Left colon (tissue), 2 donors: ENCODE measurements at places on chromosomes 4 and X. TPM values are rescaled to one million over a fixed set of nuclear protein-coding genes. Genes with fewer than 3 reads are reported as not detected.

GRCh38 chrX:113274345-113274744, 433.7 kb upstream of the AMOT start:
- no peak for DNase-seq

DACH2 gene
- not detected for total RNA-seq

GRCh38 chr4:152935631-152936445, at the start of gene FHDC1:
FHDC1 (plus strand) TSS chr4:152936323; CDS start chr4:152943058, 6,735 bp downstream.
- DNase-seq = peak; percentile 87

DNA sequence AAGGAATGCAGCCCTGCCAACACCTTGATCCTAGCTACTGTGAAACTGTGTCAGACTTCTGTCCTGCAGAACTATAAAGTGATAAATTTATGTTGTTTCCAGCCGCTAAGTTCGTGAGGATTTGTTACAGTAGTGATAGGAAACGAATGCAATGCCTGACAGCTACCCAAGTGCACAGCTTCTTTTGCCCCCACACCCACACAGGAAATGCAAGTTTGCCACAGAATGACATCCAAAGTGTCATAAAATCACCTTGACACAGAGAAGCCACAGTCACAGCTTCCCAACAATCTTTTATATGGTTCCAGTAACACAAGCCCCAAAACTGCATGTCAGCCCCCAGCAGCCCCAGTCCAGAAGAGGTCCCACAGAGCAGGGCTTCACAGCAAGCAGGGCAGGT, 216.9 kb upstream of the S100G start:
- no peak for DNase-seq

DNA sequence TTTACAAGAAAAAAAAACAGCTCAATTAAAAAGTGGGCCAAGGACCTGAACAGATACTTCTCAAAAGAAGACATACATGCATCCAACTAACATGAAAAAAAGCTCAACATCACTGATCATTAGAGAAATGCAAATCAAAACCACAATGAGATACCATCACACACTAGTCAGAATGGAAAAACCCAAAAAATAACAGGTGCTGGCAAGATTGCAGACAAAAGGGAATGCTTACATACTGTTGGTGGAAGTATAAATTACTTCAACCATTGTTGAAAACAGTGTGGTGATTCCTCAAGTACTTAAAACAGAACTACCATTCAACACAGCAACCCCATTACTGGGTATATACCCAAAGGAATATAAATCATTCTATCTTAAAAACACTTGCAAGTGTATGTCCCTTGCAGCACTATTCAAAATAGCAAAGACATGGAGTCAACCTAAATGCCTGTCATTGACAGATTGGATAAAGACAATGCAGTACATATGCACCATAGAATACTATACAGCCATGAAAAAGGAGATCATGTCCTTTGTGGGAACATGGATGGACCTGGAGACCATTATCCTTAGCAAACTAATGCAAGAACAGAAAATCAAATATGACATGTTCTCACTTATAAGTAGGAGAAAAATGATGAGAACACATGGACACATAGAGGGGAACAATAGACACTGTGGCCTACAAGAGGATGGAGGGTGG, 97.6 kb downstream of the RAB28 start:
- DNase-seq = no peak

DNA sequence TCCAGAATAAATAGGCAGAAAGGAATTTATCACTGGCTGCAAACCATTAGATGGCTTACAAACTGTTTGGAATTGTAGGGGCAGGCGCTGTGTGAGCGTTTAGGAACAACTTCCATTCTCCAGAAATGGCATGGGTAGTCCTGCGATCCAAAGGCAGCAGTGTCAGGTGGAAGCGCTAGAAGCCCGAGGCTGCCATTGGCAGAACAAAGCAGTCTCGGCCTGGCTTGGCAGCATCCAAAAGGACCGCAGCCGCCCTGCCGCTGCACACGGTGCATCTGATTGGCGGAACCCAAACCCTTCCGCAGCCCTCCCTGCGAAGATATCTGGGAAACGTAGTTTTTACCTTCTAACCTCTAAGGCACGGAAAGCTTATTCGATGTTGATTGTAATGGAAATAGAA, 23.6 kb upstream of the YTHDC1 start:
- peak; percentile 55 for DNase-seq

DNA sequence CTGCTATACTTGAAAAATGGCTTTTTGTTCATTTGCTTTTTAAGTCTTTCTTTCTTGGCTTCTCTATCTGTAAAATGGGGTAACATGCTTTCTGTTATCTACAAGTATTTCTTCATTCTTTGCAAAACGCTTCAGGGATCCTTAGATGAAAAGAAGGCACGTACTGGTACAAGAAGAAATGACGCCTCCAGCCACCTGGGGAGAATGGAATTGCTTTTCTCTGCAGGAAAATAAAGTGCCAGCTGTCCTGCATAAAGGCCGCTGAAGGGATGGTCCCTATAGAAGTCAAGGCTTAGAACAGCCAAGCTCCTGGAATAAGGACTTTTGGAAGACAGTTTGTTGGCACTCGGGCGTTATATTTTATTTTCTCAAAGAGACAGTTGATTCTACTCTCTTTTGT, 210.8 kb upstream of the RASGEF1B start:
- no peak for DNase-seq

DNA sequence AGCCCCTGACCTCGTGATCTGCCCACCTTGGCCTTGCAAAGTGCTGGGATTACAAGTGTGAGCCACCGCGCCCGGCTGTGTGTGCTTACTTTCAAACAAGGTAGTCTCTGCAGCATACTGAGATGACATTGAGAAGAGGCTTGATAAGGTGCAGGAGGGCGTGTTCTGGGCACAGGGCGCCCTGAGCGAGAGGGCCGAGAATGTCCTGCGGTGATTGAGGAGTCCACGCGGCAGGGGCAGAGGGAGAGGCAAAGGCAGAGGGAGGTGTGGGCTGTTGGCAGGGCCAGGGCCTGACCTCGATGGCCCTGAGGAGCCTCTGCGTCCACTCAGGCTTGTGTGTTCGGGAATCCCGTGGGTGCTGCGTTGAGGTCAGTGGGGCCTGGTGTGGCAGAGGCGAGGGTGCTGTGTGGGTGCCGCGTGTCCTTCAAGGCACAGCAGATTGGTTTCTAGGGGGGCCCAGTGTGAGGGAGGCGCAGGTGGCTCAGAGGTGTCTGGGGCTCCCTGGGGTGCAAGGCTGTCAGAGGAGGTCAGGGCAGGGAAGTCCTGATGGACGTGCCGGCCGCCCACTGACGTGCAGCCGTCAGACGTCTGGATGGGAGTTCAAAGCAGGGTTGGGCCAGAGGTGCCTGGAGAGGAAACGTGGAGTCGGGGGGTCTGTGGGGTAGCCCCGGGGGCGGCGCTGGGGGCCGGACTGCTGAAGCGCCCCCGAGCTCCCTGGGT, 12.1 kb downstream of the PCGF3 start:
- no peak for DNase-seq

DNA sequence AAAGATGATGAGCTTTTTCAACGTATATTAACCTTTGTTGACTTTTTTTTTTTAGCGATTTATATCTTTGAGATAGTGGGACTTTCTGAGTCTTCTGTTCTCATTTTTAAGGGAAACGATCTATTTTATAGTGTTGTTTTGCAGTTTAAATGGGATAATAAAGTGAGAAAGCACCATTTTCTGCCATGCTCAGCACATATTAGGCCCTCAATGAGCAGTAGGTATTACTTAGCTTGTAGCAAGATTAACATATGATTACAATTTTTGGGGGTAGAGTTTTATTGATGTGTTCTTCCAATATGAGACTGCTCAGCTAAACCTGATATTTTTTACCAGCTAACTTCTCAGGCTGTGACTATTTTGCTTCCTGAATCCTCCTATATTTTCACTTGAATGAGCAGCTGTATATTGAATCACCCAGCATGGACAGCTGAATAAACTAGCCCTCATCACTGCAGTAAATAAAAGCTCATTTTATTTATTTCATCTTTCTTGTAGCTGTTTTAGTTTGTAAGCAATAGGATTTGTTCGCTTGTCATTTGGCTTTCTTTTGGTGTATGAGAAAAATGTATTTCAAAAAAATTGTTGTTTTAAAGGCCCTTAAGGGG, 43.7 kb downstream of the UGT8 start:
- DNase-seq = no peak

HOPX gene
- 0.76 TPM for total RNA-seq

GRCh38 chr4:184457535-184458249, 16.7 kb downstream of the IRF2 start:
- peak; percentile 42 for DNase-seq

GRCh38 chr4:57504797-57505530, 394.8 kb upstream of the IGFBP7 start:
- DNase-seq = no peak

OPHN1 gene
- 5.0 TPM for total RNA-seq

DNA sequence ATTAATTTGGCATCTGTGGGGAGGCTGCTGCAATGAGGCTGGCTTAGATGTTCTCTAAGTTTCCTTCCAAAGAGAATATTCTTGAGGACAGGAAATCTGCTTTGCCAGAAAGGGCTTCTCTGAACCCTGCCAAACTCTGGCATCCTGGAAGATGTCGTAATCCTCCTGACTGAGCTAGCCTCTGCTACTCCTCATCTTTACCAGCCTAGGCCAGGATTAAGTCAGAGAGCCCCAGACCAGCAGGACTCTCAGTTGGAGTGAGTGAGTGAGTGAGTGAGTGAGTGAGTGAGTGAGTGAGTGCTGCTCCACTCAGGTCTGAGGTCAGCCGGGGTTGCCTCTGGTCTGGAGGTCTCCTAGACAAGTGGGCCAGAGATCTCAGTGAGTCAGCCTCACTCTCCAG, 104.9 kb upstream of the SOD3 start:
- DNase-seq = no peak

DNA sequence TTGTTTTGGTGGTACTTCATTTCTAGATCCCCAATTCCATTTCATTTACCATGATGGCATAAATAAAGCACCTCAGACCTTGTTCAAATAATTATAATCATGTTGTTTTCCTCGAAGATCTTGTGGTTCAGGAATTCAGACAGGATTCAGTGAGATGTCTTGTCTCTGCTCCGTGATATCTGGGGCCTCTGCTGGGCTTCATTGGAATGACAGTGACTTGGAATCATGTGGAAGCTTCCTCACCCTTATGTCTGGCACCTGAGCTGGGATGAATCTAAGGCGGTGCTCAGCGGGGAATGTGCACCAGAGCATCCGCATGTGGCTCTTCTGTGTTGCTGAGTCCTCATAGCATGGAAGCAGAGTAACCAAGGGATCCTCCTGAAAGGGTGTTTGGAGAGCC, 132.2 kb downstream of the VEGFC start:
- DNase-seq = no peak

PROM1 gene
- 84.1 TPM for total RNA-seq

DNA sequence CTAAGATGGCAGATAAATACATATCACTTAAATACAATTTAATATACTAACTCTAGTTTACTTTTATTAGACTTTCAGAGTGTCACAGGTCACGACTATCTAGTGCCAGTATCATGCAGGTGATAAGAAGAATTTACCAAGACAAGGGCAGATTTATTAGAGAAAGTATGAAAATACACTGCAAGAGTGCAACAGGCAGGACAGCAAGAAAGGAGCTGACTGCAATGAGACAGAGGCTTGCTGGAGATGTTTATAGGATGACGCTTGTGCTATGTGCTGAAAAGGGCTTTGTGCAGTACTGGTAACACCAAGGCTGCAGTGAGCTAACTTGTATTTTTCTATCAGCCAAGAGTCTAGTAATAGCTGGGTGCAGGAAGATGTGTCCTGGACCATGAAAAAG, 96.7 kb upstream of the QRFPR start:
- DNase-seq = no peak

DNA sequence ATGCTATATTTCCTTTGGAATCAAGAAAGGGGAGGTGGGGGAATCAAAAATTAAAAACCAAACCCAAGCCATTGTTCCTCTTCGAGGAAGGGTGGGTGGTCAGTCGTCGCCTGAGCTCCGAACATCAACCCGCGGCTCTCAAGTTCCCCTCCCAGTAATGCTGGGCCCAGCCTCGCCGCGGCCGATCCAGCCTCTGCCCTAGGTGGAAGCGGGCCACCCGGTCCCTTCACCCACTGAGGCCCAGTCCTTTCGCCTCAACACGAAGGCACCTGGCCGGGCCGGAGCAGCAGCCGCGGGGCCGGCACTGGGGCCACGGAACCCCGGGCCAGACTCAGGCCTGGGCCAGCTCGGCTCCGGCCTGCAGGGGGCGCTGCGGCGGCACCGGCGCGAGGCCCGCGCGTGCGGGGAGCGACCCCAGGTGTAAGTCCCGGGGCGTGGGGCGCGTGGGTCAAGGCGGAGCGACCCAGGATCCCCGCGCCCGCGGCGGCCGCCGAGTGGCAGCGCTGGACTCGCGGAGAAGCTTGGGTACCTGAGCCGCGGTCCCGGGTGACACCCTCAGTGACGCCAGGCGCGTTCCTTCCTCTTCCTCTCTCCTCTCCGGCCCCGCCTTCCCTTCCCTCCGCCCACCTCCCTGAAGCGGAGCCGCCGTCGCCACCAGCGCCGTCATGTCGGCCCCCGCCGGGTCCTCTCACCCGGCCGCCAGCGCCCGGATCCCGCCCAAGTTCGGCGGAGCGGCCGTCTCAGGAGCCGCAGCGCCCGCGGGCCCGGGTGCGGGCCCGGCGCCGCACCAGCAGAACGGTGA, at the start of gene SEC24B:
TSS of gene SEC24B (plus strand) at position 611 of the 802 bp plus-strand sequence. CDS start at position 666, 55 bp downstream.
- peak; percentile 94 for DNase-seq

GRCh38 chrX:32448320-32448719, 763.0 kb downstream of the DMD start:
- no peak for DNase-seq

DNA sequence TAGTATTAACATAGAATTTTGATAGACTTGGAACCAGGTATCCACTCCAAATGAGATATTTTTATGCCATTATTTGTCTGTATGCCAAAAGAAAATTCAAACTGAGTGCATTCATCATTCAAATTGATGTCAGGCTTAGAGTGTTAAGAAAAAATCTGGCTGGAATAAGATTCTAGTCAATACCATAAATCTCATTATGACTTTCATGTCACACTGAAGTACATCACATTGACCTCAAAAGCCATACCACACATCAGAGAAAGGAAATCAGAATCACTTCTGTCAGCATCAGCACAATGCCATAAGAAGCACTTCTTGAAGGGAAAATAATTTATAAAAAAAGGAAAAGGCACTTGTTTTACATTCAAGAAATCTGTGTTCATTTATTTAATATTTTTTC, 119.0 kb upstream of the BMP3 start:
- no peak for DNase-seq

CCNB3 gene
- 0.43 TPM for total RNA-seq

SASH3 gene
- total RNA-seq = 7.5 TPM

GRCh38 chrX:67726018-67726417, 182.2 kb downstream of the AR start:
- DNase-seq = no peak

- no peak for DNase-seq
Measured at GRCh38 chr4:24705016-24705753, 90.2 kb upstream of the SOD3 start.

- no peak for DNase-seq
Measured at GRCh38 chr4:184655889-184656869, 6.6 kb downstream of the PRIMPOL start.

- no peak for DNase-seq
Measured at GRCh38 chr4:25578432-25578831, 77.2 kb upstream of the SLC34A2 start.

GRCh38 chr4:628821-629635, 3.7 kb downstream of the PDE6B start:
- no peak for DNase-seq
